AG20443 (cell line): ENCODE measurements at places on chromosomes 7 and 10.

DNA sequence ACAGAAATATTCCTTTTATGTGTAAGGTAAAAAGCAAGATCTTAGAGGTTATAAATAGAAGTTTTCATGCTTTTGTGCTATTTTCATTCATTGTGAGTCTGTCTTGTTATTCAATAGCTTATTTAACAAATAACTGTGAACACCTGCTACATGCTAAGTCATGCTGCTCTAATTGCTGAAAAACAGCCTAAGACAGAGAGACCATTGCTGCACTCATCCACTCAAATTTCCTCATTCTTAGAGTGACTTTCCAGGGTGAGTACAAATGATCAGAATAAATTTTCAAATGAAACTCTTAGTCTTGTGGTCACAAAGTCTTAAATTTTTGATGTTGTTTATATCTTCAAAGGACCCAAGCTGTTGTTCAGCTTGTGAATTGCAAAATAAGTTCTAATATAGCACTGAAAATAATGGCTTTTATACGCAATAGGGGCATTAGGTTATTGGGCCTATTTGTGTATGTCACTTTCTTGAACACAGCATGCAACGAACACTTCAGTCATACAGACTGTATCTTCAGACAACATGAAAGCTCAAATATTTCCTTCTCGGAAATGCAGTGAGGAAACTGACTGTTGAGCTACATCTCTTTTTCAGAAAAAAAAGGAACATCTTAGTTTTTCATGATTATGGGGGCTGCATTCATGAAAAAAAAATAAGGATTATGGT, 247.9 kb upstream of the PCDH15 start:
- DNase-seq, result no peak

DNA sequence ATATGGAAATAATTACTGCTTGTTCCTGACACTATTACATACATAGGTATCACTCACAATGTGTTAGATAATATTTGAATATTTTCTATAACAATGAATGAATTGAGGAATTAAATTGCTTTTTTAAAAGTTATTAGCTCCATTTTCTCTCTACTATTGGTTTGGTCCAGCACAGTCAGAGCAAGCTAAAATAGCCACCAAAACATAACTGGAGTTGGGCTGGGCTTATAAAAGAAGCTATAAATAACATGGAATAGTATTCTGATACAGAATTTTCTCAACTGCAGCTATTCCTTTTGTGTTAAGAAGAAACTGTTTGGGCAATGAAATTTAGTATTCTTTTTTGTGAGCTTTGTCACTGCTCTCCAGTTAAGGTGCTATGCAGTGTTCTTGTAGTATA, 142.6 kb upstream of the LRRN3 start:
- no peak for DNase-seq

DNA sequence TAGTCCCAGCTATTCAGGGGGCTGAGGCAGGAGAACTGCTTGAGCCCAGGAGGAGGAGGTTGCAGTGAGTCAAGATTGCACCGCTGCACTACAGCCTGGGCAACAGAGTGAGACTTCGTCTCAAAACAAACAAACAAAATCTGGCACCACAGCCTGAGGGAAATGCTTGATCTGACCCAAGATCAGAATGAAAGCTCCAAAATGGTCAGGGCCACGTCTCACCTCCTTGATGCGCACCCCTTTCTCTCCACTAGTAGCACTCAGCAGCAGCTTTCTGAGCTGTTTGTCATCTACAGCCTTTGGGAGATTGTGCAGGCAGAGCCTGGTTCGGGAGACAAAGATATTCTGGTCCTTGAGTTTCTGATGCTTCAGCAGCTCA, 22.7 kb downstream of the RBM28 start:
- DNase-seq, result no peak

- DNase-seq, result no peak
These were observed 57.4 kb downstream of the MKLN1 start for GRCh38 chr7:131385039-131385605.

GRCh38 chr7:114574384-114574783, 159.8 kb downstream of the FOXP2 start:
- DNase-seq, result peak; percentile 8

- no peak for DNase-seq
These were observed 297.5 kb downstream of the CXCL12 start for GRCh38 chr10:44087403-44087802.

DNA sequence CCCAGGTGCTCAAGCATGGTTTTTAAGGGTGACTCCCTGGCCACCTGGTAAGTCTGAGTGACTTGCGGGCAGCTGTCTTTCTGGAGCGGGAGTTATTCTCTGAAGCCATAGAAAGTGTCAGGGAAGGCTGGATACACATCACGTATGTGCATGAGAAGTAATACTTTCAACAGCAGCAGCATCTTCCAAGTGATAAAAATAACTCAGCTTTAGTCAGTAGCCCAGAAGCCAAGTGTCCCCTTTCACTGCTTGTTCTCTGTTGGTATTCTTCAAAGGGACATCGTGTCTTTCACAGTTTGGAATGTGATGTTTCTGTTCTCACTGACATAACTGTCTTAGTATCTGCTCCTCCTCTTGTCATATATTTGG, 97.6 kb downstream of the KIAA1217 start:
- no peak for DNase-seq

DNA sequence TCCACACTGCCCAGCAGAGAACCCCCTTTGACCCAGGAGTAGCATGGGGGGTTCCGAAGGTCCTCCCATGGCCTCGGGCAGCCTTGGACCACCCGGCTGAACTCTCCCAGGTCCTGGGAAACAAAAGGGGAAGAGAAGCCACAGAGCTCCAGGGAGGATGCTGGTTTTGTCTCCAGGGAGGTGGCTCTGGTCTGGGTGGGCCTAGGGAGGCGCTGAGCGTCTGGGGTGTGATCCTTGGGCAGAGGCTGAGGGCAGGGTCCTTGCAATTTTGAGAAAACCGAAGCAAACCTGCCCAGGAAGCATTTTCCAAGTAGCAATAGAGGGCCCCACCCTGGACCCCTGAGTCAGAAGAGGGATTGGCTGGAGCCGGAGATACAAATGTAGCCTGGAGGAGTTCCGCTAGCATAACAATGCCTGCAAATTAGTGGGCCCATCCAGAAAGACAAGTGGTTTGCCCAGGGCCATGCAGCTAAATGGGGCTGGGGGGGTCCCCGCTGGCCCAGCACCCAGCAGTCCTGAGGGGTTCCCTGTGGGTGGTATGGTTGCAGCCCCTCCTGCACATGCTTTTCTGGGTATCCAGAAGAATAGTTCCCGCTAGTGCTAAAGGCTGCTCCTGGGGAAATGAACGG, 2.0 kb downstream of the UTF1 start:
- no peak for DNase-seq

- peak; percentile 52 for DNase-seq
These were observed 140.6 kb downstream of the ALOX5 start for GRCh38 chr10:45514291-45515270.
